ENCODE measurements at places on chromosomes 6 and 20.

DNA sequence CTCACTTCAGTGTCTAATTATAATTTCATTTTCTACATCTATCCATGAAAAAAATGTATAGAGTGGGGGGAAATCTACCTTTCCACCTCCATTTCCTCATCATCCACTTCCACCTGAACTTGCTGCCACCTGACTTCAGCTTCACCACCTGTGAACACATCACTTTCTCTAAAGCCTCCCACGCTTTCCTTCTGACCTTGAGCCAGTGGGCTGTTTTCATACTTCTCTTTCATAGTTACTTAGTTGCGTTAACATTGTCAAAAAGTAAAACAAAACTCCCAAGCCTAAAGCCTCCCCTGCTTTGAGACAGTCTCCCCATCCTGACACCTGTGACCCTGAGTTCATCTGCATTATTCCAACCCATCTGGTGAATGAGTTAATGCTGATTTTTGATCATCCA lies 47.3 kb downstream of the KLHL31 start:
- no peak for DNase-seq

DNA sequence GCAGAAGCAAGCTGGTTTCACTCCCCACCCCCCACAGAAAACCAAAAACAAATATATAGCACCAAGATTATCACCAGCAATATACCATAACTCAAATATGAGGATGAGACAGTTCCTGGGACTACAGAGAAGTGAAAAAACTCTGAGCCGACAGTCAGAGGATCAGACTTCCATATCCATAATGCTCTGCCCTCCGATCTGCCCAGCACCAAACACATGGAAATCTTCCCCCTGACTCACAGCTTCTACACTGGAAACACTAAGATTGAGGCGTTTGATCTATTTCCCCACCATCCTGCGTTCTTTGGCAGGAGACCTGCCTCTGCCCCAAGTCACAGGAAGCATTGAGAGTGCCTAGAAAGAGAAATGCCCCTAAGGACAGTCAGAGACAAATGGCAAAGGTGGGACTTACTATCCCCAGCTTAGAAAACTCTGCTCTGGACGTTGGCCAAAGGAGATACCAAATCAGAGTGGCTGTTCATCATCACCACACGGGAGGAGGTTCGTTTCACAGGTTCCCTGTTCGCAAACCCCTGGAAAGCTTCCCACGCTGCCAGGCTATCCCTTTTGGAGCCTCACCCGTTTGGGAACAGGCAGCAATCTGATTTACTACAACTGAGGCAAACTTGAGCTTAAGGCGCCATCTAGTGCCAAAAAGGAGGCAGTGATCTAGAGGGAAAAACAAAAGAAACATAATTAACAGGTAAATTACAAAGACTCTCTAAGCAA lies 48.7 kb upstream of the SRSF6 start:
- no peak for DNase-seq

GRCh38 chr6:112188906-112189305 lies 65.5 kb downstream of the LAMA4 start:
- DNase-seq: no peak

DNA sequence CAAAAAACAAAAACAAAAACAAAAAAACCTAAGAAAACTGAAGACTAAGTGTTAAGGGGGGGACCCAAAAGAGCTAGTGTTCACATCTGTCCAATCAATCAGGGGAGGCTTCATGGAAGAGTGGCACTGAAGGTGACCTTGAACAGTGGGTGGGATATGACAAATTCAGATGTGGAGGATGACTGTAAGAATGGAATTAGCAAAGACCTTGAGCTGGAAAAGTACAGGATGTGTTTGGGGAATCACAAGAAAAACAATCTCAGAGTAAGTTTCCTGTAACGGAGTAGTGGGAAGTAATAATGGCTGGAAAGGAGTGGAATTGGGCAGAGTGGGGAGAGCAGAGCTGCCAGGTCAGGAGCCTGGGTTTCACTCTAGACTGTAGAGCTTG lies 2.9 kb upstream of the IER3 start:
- no peak for DNase-seq

DNA sequence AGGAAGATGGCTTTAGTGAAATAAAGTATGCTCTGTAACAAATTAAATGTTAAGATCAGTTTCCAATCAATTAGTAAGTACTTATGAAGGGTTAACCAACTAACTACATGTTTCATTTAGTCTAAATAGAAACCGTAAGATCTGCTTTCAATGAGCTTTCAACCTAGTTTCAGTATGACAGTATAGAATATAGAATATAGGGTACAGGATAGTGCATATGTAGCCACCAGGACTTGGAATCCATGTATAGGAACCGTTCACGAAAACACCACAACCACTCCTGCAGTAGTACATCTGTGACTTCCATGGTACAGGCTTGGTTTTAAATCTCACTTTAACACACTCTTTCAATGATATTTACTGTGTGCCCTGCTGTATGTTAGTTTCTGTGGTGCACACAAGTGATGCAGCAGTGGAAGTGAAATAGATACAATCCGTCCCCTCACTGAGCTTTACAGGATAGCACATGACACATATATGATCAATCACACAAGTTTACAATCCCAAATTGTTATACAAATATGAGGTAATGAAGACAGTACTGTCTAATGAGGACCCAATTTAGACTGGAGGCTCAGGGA lies 479.7 kb upstream of the MARCKS start:
- no peak for DNase-seq

- DNase-seq: no peak
These were observed 35.2 kb upstream of the BLCAP start for GRCh38 chr20:37562695-37563480.

GRCh38 chr20:1286267-1287024 lies 20.4 kb downstream of the SNPH start:
- no peak for DNase-seq
